ENCODE measurements at places on chromosomes 5 and 9.

- DNase-seq: no peak
These were observed 1.1 kb downstream of the RALGDS start for GRCh38 chr9:133119846-133120500.

GRCh38 chr5:77255617-77256016 lies 45.1 kb downstream of the PDE8B start:
- DNase-seq: no peak

GRCh38 chr5:154567155-154567554 lies 89.1 kb upstream of the HAND1 start:
- no peak for DNase-seq

- no peak for DNase-seq
These were observed 269.9 kb downstream of the PRR16 start for GRCh38 chr5:120734033-120734432.

GRCh38 chr9:104960662-104961061 lies 32.7 kb upstream of the ABCA1 start:
- DNase-seq: no peak

GRCh38 chr5:90014420-90014819 lies 395.1 kb downstream of the CETN3 start:
- DNase-seq: no peak

DNA sequence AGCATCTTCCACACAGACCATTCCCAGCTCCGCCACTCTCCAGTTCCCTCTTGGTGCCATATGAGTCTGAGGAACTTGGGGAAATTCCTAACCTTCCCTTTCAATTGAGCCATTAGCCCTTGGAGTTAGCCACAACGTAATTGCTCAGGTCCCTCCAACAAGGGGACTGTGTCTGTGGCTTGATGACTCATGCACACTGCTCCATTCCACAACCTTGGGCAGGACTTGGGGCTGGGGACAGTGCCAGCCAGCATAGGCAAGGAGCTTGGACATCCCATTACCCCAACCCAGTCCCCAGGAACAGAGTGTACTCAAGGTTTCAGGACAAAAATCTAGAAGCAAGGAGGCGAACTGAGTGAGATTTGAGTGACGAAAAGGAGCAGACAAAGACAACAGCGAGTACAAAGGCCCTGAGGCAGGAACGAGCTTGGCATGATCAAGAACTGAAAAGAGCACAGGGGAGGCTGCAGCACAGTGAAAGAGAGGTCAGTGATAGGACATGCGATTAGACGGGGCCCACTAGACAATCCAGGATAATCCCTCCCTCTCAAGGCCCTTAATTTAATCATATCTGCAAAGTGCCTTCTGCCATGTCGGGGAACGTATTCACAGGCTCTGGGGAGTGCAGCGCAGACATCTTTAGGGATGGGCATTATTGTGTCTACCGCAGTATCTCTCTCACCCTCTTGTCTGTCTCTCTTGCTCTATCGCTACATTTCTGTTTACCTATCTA lies 16.0 kb upstream of the JADE2 start:
- no peak for DNase-seq

Data from SIG-M5 (cell line).